ENCODE measurements at places on chromosomes 13 and 19.

- DNase-seq = no peak
Observed at GRCh38 chr13:26949701-26950502, 189.3 kb upstream of the GPR12 start.

- DNase-seq = peak; percentile 59
Observed at GRCh38 chr13:44815623-44816022, 173.6 kb downstream of the NUFIP1 start.

DNA sequence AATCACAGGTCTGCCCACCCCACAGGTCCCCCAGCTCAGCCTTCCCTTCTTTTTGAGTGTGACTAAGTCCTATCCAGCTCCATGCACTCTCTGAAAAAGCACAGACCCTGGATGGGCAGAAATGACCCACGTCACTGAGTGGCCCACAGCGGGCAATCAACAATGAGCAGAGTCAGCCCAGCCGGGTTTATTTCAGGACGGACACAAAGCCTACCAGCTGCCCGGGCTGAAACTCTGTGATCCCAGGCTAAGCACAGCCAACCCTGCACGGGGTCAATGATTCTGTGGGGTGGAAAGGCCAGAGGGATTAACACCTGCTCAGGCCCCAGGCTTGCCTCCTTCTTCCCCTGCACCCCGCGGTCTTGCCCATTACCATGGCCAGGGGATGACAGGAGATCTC lies 8.4 kb downstream of the NAPA start:
- no peak for DNase-seq

DNA sequence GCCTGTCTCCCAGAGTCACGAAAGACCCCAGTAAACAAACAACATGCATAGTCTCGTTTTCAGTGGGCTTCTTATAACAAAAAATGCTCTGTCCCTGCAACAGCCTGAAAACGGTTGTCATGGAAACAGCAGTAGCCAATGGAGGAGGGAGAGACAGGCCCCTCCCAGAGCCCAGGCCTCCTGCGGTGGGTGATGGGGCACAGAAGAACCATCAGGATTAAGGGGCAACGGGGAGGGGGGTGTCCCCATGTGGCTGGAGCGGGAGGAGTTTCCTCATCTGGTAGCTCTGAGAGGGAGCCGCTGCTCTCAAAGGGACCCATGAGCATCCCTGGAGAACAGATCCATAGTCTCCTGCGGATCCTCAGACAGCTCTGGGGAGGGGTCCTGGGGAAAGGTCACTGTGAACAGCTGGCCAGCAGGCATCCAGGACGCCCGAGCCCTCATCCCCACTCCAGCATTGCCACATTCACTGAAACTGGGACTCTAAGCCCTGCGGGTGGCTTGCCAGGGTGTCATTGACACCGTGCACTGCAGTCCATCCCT lies 37.5 kb upstream of the PNMA8B start:
- peak; percentile 25 for DNase-seq

GRCh38 chr19:13613447-13613846 lies 107.2 kb upstream of the CACNA1A start:
- no peak for DNase-seq

DNA sequence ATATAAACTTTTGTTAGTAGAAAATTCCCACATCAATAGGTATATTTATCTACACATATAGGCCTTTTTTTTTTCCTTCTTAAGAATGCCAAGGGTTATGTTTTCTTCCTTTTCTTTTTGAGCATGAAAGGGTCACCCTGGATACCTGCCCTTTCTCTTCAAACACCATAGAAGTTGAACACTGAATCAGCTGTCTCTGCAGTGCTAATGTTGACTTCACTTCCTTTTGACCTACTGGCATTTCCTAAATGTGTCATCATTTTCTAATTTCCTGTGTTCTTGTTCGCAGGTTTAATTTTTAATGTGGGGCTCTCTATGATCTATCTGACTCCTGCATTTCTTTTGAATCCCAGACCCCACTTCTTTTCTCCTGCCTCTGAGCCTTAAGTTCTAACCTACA lies 532.0 kb downstream of the GPC6 start:
- DNase-seq = no peak

DNA sequence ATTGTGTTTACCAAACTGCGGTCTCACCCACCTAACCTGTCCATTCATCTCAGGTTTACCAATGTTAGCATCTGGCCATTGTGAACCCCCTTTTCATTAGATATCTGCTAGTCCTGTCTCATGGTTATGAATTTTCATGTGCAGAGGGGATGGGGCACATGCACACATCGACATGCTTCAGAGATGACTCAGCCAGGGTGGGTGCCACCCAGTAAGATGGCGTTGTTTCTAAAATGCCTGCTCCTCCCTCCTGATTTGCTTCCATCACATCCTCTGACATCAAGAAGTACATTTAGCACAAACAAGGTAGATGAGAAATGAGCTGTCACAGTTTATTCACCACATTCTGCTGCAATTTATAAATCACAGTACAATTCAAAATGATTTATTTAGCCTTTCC lies 51.3 kb downstream of the GPALPP1 start:
- no peak for DNase-seq

DNA sequence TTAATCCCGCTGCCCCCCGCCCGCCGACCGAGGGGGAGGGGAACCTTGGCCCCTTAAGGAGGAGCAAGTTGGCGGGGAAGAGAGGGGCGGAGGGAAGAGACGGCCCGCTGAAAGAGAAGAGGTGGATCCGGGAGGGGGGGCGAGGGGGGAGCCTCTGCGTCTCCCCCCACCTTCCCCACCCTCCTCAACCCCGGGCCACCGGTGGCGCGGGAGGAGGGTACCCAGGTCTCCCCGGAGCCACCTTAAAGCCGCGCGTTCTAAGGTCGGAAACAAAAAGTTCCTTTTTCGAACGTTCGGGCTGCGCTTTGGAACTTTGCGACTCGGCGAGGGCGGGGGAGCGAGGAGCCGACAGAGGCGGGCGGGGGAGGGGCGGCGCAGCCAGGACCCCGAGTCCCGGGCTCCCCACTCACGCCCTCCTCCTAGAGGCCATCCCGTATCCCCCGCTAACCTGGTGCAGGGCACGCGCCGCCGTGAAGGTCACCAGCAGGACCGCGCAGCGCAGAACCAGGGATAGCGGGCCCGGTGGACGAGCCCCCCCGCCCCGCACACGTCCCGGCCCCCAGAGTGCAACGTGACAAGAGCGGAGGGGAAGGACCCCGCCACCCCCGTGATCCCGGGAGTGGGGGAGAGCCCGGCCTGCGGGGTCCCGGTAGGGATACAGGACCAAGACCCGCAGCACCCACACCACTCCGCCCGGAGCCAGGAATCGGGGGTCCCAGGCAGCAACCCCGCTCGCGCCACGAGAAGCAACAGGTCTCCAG lies 659 bp downstream of the ERF start:
- peak; percentile 84 for DNase-seq

DNA sequence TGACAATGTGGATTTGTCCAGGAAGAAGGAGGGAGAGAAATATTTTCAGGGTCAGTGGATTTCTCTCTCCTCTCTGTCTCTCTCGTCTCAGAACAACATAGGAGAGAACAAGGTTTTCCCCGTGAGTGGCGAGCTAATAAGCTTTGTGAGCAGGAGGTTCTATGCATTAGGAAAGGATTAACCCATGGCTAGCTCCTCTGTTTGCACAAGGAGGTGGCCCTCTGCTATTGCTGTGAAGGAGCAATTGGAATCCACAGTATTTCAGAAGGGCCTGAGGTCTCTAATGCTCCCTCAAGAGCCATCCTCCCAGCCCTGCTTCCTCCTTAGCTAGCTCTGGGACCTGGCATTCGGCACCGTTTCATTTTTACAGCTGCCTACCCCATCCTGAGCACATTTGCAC lies 288.9 kb upstream of the MAB21L1 start:
- no peak for DNase-seq

GRCh38 chr13:24085662-24086061 lies 74.9 kb upstream of the SPATA13 start:
- no peak for DNase-seq

DNA sequence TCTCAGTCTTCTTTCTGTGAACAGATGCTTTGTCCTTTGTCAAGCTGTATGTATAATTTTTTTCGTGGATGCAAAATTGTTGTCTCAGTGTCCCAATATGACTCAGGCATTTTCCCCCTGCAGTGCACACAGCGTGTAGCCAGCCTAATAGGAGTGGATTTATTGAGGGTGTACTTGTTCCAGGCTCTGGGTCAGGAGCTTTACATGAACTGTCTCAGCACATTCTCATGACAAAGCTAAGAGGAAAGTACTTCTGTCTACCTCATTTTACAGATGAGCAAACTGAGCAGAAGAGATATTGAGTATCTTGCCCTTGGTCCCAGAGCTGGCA lies 50.8 kb downstream of the STK24 start:
- DNase-seq = peak; percentile 40

DNA sequence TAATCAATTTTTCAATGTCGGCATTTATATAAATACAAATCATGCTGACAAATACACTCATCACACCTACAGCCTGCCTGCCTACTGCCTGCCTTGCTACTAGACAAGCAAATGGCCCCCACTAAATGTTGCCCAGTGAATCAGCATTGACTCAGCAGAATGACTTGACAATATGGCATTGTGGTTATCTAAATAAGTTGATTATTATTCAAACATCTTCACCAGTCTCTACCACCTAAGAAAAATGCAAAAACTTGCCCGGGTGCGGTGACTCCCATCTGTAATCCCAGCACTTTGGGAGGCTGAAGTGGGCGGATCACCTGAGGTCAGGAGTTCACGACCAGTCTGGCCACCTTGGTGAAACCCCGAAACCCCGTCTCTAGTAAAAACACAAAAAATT lies 296.1 kb downstream of the PCDH9 start:
- no peak for DNase-seq

DNA sequence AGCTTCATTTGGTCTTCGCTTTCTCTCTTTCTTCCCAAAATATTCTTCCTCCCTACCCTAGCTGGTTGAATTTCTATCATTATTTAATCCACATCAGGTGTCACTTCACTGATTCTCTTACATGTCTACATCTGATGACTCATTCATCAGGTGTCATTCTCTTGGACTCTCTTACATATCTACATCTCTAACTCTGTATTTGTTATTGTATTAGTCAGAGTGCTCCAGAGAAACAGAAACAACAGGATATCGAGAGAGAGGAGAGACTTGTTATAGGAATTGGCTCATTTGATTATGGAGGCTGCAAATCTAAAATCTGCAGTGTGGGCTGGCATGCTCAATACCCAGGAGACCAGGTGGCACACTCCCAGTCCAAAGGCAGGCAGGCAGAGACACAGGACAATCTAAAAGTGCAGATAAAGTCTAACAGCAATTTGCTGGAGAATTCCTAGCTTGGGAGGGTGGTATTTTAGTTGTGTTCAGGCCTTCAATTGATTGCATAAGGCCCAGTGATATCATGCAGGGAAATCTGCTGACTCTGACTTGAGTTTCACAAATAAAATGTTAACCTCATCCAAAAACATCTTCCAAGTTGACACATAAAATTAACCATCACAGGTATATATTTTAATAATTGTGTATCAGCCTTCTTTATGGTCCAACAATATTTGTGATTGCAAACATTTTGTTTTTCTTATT lies 541.4 kb upstream of the SLITRK5 start:
- no peak for DNase-seq

DNA sequence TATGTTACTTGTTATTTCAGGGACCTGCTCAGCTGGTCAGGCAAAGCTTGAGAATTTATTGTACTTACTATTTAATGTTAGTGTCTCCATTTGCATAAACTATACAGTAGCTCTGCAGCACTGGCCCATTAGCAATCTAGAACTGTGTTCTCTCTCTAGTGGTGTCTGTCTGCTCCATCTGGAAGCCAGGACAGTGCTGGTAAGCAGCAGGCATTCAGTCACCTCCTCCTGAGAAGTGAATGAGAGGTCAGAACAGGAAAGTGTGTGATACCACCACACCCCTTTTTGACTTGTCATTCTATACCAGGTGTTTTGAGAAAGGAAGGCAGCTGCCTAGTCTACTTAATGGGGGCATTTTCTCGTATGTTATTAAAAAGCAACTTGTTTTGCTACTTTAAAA lies 3.9 kb downstream of the COG3 start:
- DNase-seq = no peak

DNA sequence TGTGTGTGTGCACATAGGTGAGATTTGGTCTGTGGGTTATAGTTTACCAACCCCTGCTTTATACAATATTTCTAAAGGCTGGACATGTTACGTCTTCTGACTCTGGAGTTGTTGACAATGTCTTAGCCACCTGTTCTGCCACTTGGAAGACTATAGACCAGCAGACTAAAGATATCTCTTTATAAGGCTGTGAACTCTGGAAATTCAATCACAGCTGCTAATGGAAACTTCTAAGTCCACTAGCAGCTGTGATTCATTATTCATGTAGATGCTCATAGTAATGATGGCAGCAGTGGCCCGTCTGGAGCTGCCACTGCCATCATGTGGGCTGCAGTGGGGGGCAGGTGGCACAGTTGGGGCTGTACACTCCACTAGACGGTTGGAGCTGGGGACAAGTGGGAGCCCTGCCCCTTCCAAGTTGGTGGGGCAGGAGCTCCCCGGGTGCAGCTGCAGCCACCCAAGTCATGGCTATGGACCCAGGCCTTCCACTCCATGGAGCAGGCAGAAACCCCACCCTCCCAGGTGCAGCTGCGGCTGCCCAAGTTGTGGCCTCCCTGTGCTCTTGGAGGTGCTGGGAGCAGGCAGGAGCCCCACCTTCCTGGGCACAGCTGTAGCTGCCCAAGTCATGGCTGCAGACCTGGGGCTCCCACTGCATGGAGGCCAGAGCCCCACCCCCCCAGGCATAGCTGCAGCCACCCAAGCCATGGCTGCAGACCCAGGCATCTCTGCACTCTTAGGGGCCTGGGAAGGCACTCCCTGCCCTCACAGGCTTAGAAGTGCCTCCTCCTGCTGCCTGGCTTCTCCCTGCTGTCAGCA lies 8.8 kb downstream of the IGFL4 start:
- no peak for DNase-seq

DNA sequence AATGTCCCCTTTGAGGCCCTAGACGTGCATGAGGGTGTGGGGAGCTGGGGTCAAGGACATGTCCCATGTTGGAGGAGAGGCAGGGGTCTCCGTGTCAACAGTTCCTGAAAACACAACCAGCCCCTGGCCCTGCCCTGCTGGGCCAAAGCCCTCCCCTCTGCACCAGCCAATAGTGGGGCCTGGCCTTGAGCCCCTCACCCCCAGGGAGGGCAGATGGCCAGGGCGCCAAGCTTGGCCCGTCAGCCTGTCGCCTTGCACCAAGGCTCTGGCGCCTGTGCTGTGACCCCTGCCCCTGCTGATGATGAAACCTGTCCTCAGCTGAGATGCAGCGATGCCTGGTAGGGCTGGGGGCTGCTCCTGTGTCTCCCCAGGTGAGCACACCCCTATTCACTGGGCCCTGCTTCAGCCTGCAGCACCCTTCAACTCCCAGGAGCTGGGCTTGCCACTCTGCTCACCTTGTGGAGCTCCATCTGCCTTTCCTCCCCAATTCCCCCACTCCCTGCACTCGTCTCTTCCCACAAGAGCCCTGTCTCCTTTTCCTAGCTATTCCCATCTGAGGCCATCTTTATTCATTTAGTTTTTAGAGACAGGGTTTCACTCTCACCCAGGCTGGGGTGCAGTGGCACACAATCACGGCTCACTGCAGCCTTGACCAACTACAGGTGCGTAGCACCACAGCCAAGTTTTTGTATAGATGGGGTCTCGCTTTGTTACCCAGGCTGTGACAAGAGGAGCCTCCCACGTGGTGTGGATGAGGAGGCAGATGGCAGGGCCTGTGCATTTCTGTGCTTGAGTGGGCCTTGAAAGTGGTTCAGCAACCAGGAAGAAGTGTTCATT lies 2.1 kb upstream of the HAMP start:
- DNase-seq = no peak

GRCh38 chr19:31527443-31527842 lies 178.2 kb upstream of the TSHZ3 start:
- DNase-seq = no peak

Data from activated CD8-positive, alpha-beta memory T cell treated with anti-CD3 and anti-CD28 coated beads, Interleukin-2, amount 50 U/mL, for 48 hours (primary cell).